ENCODE measurements at places on chromosomes 11 and 22.

DNA sequence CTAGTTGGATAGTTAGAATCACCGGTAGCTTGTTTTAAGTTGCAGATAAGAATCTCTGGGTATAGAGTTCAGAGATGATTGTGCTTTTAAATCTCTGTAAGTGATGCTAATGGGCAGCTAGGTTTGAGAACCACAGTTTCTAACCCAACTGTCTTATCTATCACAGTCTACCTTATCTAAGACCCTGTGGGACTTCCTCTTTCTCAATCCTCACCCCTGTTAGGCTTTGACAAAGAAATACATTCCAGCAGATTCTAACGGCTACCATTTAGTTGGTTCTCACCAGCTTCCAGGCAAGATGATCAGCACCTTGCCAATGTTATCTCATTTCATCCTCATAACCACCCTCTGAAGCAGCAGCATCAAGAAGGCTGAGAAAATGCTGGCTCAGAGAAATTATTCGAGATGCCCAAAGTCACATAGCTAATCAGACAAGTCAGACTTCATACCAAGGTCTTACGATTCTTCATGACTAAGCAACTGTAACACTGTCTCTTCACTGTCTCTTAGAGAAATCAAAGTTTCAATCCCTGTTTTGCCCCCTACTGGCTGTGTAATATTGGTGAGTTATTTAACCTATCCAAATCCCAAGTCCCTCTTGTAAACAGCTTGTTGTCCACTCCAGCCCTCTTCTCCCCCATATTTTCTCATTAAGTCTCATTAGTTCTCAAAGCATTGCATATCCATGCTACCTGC is 192.4 kb upstream of the API5 start:
- DNase-seq = no peak

DNA sequence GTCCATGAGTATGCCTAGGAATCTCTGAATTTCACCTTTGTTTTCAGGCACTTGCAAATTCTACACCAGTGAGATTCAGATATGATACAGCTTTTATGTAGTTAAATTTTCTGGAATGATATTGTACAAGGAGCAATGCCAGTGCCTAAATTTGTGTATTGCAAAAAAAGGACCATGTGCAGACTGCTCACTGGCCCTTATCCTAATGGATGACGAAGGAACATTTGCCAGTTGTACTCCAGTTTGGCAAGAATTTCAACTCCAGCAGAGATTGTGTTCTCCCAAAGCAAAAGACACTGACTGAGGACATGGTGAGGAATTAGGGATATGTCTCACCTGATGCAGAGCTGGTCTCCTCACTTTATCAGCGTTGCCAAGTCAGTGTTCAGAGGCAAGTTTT is 8.6 kb downstream of the NAT10 start:
- no peak for DNase-seq

DNA sequence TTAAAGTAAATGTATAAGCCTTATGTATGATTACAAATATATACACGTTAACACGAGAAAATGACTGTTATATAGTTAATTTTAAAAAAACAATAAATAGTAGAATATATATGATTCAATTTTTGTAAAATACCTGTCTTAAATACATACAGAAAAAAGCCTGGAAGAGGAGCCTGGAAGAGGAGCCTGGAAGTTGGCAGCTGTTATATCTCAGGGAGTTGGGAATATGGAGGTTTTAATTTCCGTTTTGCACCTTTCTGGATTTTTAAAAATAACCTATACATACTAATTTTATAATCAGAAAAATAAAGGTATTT is 111.6 kb downstream of the WT1 start:
- no peak for DNase-seq

DNA sequence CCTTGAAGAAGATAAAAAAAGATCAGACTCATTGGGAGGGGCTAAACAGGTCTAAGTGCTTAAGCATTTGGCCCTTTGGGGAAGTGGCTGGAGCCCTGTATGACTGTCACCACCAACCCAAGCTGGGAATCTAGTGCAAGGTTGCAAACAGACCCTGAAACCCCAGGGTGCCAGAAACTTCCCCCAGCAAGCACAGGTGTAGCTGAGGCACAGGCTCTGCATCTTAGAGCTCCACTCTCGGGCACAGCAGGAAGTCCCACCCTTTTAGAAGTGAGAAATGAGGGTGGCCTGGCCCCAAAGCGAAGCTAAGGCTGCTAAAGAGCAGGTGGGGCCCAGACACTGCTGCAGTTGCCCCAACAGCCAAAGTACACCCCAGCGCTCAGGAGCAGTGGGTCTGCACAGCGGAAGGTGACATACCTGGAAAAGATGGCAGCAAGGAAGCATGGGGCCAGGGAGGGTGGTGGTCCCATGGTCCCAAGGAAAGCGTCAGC is 5.8 kb upstream of the KDM2A start:
- DNase-seq = no peak

GRCh38 chr11:3016861-3017260 is 24.7 kb upstream of the NAP1L4 start:
- DNase-seq = no peak

DNA sequence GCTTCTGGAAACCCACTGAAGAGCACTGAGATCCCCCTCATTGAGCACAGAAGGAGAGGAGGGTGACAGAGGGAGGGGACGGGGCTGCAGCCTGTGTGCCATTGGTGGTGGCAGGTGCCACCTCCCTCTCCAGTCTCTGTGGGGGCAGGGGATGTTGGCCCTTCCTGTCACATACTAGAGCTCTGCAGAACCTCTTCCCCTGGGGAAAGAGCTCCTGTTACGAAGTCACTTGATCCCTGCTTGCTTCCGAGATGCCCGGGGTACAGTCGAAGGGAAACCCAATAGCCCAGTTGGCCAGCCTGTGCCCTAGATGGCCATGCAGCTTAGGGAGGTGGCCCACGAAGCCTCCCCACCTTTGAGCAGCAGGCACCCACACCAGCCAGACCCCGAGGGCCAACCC is 29.4 kb downstream of the DAGLA start:
- no peak for DNase-seq

DNA sequence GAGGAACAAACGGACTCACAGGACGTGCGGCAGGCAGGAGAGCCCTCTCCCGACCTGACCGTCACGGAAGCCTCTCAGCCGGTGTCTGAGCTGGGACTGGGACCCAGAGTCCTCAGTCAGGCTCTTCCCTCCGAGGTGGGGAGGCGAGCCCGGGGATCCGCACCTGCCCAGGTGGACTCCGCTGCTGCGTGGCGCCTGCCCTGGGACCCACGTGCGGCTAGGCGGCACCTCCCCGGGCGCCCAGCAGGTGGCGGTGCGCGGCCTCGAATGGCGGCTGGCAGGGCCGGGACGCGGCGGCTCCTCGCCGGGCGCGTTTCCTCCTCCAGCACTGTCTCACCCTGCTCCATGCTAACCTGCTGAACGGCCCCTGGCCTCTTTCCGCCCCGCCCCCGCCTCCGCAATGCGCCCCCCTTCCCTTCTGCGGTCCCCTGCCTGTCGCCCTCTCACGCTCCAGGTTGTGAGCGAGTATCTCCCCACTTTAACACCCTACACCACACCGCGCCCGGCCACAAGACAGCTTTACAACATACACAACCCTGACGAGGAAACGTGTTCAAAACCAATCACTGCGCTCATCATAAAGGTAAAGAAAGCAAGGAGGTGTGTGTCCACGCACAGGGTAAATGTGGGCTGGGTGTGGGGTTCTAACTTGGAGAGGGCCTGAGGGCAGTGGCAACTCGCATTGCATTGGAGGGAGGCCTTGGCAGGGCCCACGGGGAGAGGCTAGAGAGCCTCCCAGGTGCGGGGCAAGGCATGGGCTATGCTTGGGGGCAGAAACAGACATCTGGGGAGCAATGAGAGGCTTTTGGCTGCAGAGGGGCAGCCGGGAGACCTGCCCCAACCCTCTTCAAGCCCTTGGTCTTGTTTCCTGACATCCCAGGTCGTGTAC is 25.9 kb upstream of the ATXN10 start:
- peak; percentile 62 for DNase-seq

GRCh38 chr11:47946682-47947559 is 33.4 kb upstream of the PTPRJ start:
- no peak for DNase-seq

- DNase-seq = no peak
These were observed 27.5 kb downstream of the CHEK2 start for GRCh38 chr22:28714043-28714628.

- DNase-seq = peak; percentile 29
These were observed 4.7 kb upstream of the SHISA8 start for GRCh38 chr22:41919357-41920224.

DNA sequence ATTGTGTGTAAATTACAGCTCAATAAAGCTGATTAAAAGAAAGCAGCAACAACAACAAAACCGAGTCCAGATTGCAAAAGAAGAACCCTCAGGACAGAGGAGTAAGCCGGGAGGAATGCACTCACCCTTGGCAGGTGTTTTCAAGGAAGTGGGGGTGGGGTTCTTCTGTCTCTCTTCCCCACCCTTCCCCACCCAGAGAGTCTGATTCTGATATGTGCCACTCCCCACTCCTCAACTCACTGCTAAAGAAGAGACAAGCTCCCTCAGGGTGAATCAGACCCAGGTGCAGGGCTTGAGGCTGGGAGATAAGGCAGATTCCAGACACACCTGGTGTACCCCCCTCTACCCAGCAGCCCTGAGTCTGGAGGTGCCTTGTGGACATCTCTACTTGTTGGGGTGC is 38.4 kb upstream of the PHF21A start:
- DNase-seq = no peak

GRCh38 chr11:129287920-129288319 is 87.7 kb upstream of the BARX2 start:
- DNase-seq = no peak

DNA sequence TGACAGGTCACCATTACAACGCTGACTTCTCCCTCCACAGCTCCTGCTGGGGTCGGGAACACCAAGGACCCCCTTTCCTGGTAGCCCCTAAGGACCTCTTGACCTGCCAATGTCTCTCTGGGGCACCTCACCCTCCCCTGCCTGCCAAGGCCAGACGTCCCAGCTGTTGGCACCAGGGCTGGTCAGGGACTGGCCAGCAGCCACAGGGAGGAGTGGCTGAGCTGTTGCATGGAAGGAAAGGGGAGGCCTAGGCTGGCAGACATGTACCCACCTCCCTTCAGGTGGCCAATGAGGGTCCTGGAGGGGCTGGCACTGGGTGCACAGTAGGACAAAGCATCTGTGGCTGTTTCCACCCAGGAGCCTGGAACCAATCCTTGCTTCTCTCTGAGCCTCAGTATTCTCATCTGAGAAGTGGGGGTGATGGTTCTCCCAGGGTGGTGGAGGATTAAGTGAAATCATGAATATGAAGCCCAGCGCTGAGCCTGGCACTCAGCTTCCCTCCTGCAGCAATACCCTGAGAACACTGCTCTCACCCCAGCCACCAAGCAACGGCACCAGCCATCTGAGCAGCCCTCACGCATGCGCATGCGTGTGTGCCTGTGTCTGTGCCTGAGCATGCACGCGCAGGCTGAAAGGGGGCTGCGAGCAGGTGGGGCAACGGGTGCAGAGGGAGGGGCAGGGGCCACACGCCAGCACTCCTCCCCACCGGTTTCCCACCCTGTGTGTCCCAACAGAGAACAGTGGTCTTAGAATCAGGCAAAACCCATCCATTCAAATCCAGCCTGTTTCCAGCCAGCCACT is 5.9 kb downstream of the KCNJ4 start:
- DNase-seq = no peak

DNA sequence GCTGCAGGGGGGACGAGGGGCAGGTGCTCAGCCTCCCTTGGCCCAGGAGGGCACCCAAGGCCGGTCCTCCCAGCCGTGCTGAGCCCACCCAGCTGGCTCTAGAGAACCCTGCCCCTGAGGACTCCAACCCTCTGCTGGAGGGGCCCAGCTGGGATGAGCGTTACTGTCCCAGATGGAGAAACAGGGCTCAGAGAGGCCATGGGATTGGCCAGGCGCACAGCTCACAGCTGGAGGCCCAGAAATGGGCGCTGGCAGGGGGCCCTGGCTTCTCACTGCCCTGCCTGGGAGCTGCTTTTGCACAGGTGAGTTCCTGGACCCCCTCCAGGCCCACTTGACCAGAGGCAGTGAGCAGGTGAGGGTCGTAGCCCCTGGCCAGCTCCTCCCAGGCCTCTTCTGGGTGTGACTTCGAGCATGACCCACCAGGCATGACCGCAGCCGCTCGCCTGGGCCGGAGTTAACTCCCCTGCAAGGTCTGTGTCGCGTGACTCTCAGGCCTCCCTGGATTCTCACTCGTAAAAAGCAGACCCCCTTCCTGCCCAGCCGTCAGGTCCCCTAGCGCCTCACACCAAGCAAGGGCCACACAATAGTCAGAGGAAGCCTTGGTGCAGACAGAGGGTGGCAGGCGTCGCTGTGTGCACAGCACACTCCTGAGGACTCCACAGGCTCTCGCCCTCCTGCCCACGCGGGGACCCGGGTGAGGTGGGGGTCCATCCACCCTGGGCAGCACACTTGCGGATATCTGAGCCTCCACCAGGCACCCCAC is 19.7 kb upstream of the IL17REL start:
- DNase-seq = no peak

DNA sequence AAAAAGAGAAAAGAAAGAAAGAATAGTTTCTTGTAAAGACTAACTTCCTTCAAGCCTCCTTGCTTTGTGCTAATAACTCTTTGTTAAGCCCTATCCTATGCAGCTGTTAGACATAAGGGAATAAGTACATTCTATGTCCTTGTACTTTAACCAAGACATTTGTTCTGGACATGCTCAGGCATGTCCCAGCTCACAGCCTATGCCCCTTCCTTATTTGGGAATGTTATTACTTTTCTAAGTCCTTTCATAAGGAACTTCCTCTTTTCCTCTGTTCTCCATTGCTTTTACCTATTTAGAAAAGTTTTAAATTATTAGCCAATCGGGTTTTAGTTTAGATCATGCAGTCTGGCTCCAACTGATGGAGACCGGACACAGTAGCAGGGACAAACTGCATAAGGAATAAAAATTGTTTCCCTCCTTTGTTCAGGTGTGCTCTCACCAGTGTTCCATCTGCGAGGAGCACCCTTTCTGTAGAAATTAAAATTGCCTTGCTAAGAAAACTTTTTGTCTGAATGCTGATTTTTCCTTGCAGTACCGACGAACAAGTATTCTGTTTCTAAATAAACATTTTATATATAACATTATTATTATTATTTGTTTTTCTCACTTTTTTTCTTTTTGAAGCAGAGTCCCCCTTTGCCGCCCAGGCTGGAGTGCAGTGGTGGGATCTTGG is 21.6 kb upstream of the SPINDOC start:
- DNase-seq = no peak

- no peak for DNase-seq
These were observed 142.2 kb upstream of the UBASH3B start for GRCh38 chr11:122513328-122513727.

DNA sequence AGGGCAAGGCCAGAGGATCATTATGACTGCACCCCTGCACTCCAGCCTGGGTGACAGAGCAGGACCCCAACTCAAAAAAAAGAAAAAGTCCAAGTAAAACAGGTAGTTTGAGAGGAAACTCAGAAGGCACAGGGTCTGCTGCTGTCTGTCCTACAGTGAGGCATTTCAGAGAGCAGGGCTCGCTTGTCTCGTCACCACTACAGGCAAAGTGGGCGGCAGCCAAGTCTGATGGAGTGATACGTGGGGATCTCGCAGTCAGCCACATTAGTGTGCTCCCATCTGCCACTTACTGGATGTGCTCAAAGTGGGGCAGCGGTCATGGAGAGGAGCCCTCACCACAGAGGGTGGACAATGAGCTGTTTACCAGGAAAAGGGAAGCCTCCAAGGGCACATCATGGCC is 42.1 kb downstream of the PI4KA start:
- no peak for DNase-seq

GRCh38 chr11:6646576-6646917 is 9.1 kb downstream of the DCHS1 start:
- DNase-seq = no peak

GRCh38 chr11:112150517-112150916 is 13.4 kb downstream of the IL18 start:
- DNase-seq = no peak
